ENCODE measurements at places on chromosomes 11 and 22. TPM values are rescaled to one million over a fixed set of nuclear protein-coding genes. Genes with fewer than 3 reads are reported as not detected.

GRCh38 chr11:95229993-95230809, 801 bp downstream of the SESN3 start:
- no peaks in the 10 kb centered on the region for H3K36me3 ChIP-seq
- DNase-seq, result peak; percentile 28
- peak overlapping the region; percentile 87 for H3K4me3 ChIP-seq
- no peaks in the 10 kb centered on the region for H3K4me1 ChIP-seq
- peak overlapping the region; percentile 77 for H3K27ac ChIP-seq

DNA sequence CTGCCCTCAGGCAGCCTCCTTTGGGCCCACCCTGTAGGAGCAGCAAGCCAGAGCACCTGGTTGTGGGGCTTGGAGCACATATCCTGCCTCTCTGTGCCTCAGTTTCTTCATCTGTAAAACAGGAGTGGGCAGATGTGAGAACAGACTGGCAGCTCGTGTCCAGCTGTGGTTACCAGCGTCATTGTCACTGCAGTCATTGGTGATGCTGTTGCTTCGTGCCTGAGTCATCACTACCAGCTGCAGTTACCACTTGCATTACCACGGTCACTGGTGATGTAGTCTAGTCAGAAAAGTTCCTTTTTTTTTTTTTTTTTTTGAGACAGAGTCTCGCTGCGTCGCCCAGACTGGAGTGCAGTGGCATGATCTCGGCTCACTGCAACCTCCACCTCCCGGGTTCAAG, 20.4 kb downstream of the RSPH14 start:
- no peaks in the 10 kb centered on the region for H3K36me3 ChIP-seq
- H3K27ac ChIP-seq, result no peak overlapping the region
- no peaks in the 10 kb centered on the region for H3K27me3 ChIP-seq

DNA sequence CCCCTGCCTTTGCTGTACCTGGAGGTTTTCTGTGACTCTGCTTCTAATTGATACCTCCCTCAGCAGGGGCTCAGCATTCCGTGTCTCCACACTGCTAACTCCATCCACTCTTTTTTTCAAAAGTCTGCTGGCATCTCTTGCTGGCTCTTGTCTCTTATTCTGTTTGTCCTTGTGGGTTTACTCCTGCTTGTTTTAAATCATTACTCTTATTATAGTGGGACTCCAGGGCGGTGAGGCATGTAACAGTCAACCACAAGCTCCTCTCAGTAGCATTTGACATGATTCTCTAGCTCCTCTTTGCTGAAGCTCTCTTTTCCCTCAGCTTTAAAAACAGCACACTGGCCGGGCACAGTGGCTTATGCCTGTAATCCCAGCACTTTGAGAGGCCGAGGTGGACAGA, 260.2 kb upstream of the NARS2 start:
- no peaks in the 10 kb centered on the region for H3K4me1 ChIP-seq
- H3K36me3 ChIP-seq, result no peaks in the 10 kb centered on the region
- no peak overlapping the region for H3K27ac ChIP-seq
- H3K4me3 ChIP-seq, result no peak overlapping the region
- H3K27me3 ChIP-seq, result no peaks in the 10 kb centered on the region

DNA sequence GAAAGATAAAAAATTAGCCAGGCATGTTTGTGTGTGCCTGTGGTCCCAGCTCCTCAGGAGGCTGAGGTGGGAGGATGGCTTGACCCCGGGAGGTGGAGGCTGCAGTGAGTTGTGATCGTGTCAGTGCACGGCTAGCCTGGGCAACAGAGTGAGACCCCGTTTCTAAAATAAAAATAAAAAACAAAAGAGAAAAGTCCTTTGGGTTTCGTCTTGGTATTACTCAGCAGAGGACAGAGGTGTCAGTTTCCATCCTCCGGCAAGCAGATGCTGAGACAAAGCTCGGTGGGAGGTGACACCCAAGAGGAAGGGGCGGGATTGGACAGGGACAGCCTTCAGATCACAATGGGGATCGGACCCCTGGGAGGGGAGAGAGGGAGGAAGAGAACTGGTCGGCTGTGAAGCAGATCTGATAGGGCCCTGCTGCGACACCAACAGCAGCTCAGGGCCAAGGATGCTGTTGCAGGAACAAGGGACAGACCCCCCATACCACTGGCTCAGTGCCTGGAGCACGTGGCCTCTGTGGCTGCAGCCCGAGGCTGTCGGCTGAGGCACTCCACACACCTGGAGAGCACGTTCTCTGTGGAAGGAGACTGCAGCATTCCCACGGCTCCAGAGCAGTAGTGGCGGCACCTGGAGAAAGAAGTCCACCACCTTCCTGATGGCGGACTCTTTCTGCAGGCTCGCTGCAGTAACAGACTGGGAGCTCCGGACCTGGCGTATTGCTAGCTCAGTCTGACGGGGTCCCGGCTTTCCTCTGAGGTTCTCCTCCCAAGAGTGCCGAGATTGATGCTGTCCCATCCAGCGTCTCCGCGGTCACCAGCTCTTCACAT, 5.2 kb upstream of the BID start:
- H3K4me1 ChIP-seq, result peaks cover 4% of the 10 kb centered on the region
- no peak overlapping the region for H3K4me3 ChIP-seq
- H3K36me3 ChIP-seq, result no peaks in the 10 kb centered on the region
- H3K27ac ChIP-seq, result no peak overlapping the region
- no peak for DNase-seq

DNA sequence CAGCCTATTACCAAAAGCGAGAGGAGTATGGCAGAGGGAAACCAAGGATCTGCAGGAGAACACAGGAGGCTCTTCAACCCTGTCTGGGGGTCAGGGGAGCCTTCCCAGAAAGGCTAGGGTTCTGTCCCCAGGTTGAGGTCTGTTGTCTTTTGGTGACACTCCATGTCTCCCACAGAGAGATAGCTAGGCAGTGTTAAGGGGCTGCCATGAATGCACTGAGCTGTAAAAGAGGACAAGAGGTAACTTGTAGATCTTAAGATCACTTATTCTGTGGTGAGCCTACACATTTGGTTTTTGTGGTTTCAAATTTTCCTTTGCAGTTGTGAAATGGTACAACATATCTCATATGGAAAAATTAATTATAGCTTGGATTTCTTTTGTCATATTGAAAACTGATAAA, 6.0 kb upstream of the ACER3 start:
- no peak overlapping the region for H3K4me3 ChIP-seq
- no peak for DNase-seq
- no peaks in the 10 kb centered on the region for H3K27me3 ChIP-seq
- H3K4me1 ChIP-seq, result no peaks in the 10 kb centered on the region

GRCh38 chr22:24089951-24090350, 78.8 kb downstream of the CABIN1 start:
- H3K27me3 ChIP-seq, result no peaks in the 10 kb centered on the region
- no peak overlapping the region for H3K27ac ChIP-seq
- peaks cover 66% of the 10 kb centered on the region for H3K36me3 ChIP-seq
- H3K4me1 ChIP-seq, result peaks cover 19% of the 10 kb centered on the region
- DNase-seq, result no peak

GRCh38 chr11:111736621-111737443, 29.4 kb downstream of the PPP2R1B start:
- no peaks in the 10 kb centered on the region for H3K27me3 ChIP-seq
- H3K4me3 ChIP-seq, result no peak overlapping the region
- H3K36me3 ChIP-seq, result peaks cover 19% of the 10 kb centered on the region
- peak overlapping the region; percentile 88 for H3K27ac ChIP-seq

DNA sequence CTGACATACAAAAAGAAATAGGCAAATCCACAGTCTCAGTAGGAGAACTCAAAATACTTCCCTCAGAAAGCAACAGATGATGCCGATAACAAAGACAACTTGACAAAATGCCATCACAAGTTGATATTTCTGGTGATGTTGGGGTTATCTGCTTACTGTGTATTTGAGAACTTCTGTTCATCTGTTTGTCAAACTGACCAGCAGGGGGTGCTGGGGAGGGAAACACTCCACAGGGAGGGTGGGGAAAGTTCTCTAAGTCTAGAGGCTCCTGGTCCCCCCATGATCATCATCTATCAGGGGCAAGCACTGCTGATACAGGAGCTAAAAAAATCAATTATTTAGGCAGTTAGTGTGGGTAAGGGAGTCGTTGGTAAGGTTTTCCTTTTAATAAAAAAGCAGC, 19.2 kb downstream of the GLYATL1 start:
- peak; percentile 22 for DNase-seq
- H3K4me3 ChIP-seq, result no peak overlapping the region

The MFRP gene
- not detected for total RNA-seq

The WDR74 gene
- total RNA-seq, result 24.5 TPM

The CRELD2 gene
- total RNA-seq, result 36.2 TPM
